ENCODE measurements at places on chromosomes 6 and 20. TPM values are rescaled to one million over a fixed set of nuclear protein-coding genes. Genes with fewer than 3 reads are reported as not detected.

OR2B6 gene
- not detected for total RNA-seq

SLCO4A1 gene
- total RNA-seq, result 0.56 TPM

VSX1 gene
- not detected for total RNA-seq

ANKRD66 gene
- not detected for total RNA-seq

VGLL2 gene
- not detected for total RNA-seq

GABBR1 gene
- total RNA-seq, result 8.2 TPM

PPP1R16B gene
- 2.0 TPM for total RNA-seq

GINS1 gene
- 29.3 TPM for total RNA-seq

DLK2 gene
- total RNA-seq, result 0.28 TPM

VNN1 gene
- under 0.01 TPM for total RNA-seq

SLC52A3 gene
- total RNA-seq, result not detected

PSORS1C1 gene
- total RNA-seq, result 0.19 TPM
